ENCODE measurements at places on chromosomes 12 and 14. TPM values are rescaled to one million over a fixed set of nuclear protein-coding genes. Genes with fewer than 3 reads are reported as not detected.

RPS6KL1 gene
- total RNA-seq = 4.5 TPM

GPR135 gene
- total RNA-seq = 0.64 TPM

OR11H7 gene
- not detected for total RNA-seq

SYT1 gene
- not detected for total RNA-seq

KRT83 gene
- total RNA-seq = not detected

AMDHD1 gene
- 0.52 TPM for total RNA-seq

SERPINA5 gene
- not detected for total RNA-seq

B4GALNT1 gene
- 1.4 TPM for total RNA-seq

DDN gene
- 0.20 TPM for total RNA-seq

RNF212B gene
- total RNA-seq = not detected

MYO1H gene
- not detected for total RNA-seq

BATF gene
- 179 TPM for total RNA-seq

FOXG1 gene
- not detected for total RNA-seq

GDF11 gene
- total RNA-seq = 4.2 TPM

SRRM4 gene
- not detected for total RNA-seq

CLEC1A gene
- not detected for total RNA-seq

KLRK1 gene
- 0.35 TPM for total RNA-seq

DCN gene
- not detected for total RNA-seq

MANSC4 gene
- total RNA-seq = not detected

OR6C75 gene
- not detected for total RNA-seq

AMN gene
- total RNA-seq = 0.37 TPM

CLMN gene
- 1.9 TPM for total RNA-seq

TAS2R8 gene
- total RNA-seq = not detected

TAS2R43 gene
- 0.26 TPM for total RNA-seq

RAD9B gene
- total RNA-seq = 1.5 TPM

CCT2 gene
- total RNA-seq = 268 TPM

CCDC197 gene
- total RNA-seq = not detected

FAM186B gene
- total RNA-seq = not detected

CCDC85C gene
- total RNA-seq = 12.7 TPM

ACSM4 gene
- total RNA-seq = not detected

MSI1 gene
- total RNA-seq = 0.57 TPM

GZMH gene
- 81.3 TPM for total RNA-seq

HOXC12 gene
- not detected for total RNA-seq

ZNF385A gene
- 0.93 TPM for total RNA-seq

DHRS2 gene
- total RNA-seq = 0.17 TPM

AHNAK2 gene
- total RNA-seq = 0.10 TPM

GPR162 gene
- total RNA-seq = not detected

TMEM63C gene
- total RNA-seq = 0.31 TPM

CEBPE gene
- total RNA-seq = 0.37 TPM

KCNH3 gene
- total RNA-seq = 0.91 TPM

DTX1 gene
- total RNA-seq = 8.3 TPM

SCNN1A gene
- total RNA-seq = 0.67 TPM

ANO4 gene
- total RNA-seq = not detected

OR10P1 gene
- not detected for total RNA-seq

PPP2R5C gene
- total RNA-seq = 294 TPM

SMOC1 gene
- total RNA-seq = not detected

CLEC4C gene
- not detected for total RNA-seq

GSG1 gene
- not detected for total RNA-seq

KRT80 gene
- not detected for total RNA-seq

EGLN3 gene
- 0.07 TPM for total RNA-seq

LUM gene
- total RNA-seq = not detected

MYH6 gene
- total RNA-seq = not detected

CBLN3 gene
- 8.6 TPM for total RNA-seq

CCDC196 gene
- total RNA-seq = not detected

Data from activated naive CD4-positive, alpha-beta T cell treated with anti-CD3 and anti-CD28 coated beads for 36 hours (primary cell).